ENCODE measurements at places on chromosomes 3 and 15.

- no peak for DNase-seq
These were observed 49.2 kb downstream of the KCNMB2 start for GRCh38 chr3:178585454-178585853.

DNA sequence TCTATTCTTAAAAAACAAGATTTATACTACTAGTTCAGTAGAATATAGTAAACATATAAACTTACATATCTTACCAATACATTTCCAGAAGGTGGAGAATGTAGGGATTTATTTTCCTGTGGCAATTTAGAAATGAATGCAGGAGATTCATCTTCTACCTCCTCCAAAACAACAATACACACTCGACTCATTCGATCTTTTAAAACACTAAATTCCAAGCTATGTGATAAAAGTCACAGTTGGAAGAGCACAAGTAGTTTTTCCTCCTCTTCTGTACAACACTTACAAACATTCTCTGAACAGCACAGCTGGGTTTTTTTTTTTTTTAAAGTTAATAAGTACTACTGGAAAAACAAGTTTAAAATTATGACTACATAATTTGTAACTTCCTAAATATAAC lies 1.4 kb downstream of the ANKRD28 start:
- no peak for DNase-seq

DNA sequence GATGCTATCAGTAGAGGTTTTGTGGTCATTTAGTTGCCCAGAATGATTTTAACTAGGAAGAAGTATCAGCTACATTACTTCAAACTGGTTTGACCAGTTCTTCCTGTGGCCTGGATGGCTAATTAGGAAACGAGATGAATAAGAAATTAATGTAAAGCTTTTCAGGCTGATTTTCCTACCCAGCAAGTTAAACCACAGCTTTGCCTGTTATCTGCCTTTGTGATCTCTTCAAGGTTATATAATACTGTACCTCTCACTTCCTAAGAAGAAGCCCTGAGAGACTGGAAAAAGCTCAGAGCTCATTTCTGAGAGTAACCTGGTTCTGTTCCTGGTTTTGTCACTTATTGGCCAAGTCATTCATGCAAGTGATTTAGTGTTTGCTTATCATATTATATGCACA lies 782.2 kb upstream of the GOLIM4 start:
- DNase-seq: no peak

DNA sequence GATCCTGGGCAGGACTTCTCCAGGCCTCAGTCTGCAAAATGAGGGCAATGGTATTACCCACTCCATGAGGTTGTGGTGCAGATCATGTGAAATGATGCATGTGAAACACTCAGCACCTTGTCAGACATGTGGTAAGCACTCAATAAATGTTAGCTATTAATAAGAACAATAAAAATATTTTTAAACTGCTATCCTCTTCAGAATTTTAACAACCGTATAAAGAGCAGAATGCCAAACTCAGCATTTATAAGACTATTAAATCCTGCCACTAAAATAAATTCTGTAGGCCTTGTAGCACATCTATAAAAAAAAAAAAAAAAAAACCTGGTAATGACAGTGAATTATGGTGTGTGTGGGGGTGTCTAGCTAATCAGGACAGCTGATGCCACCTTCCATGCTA lies 213.9 kb upstream of the UMPS start:
- no peak for DNase-seq

GRCh38 chr3:166195808-166196207 lies 358.6 kb upstream of the BCHE start:
- DNase-seq: no peak

DNA sequence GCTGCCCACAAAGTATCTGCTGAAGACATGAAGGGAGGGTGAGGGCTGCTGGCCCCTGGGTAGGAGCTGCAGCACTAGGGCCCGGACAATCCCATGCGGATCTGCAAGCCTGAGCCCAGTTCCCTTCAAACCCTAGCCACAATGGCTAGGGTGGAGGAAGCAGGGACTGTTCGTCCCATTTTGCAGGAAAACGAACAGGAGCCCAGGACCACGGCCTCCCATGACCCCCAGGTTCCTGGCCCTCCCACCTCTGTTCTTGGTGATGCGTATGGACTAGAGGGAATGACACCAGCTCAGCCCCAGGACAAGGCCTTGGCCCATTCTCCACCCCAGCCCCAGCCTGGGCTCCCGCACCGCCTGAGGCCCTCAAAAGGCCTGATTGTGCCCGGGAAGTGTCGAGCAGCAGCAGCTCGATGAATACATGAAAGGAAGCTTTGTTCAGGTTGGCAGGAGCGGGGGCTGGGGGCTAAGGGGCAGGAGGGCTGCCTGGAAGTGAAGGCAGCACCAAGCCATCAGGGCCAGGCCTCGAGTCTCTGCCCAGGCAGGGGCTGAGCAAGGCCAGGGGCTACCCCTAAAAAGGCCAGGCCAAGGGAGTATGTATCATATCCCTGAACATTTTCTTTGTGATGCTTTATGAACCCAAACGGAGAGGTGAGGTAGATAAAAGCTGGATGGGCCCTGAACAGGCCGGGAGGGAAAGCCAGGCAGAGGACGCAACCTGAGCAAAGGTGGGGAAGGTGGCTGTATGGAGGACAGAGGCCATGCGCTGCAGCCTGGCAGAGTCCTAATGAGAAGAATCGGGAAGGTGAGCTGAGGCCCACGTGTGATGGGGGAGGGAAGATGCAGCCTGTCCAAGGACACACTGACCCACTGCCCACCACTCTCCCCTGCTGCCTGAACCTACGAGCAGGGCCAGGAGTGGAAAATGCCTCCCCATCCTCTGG lies 12.2 kb downstream of the SEMA7A start:
- DNase-seq: no peak

GRCh38 chr15:100261302-100262240 lies 80.2 kb downstream of the ADAMTS17 start:
- DNase-seq: no peak

- DNase-seq: no peak
These were observed 19.1 kb upstream of the APEH start for GRCh38 chr3:49654955-49655556.

DNA sequence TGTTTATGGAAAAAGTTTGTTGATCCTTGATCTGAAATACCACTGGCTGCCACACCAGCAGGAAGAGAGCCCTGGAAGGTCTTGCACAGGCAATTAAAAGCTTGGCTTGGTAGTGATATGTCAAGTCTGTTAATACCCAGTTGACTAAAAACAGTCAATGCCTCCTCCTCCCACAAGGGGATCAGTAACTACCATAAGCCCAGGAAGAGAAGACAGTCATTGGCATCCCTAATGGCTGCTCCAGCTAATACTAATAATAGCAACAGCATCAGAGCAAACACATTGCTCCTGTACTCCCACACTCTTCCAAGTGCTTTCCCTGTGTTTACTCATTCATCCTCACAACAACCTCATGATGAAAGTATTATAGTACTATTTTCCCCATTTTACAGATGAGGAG lies 528.6 kb downstream of the TAFA4 start:
- DNase-seq: no peak

GRCh38 chr3:31448035-31448881 lies 84.5 kb upstream of the STT3B start:
- DNase-seq: no peak

- no peak for DNase-seq
These were observed 61.1 kb downstream of the CPNE4 start for GRCh38 chr3:131973731-131974130.

- no peak for DNase-seq
These were observed 292.9 kb downstream of the ZIC4 start for GRCh38 chr3:147113293-147114044.
